NCI-H510A (cell line): ENCODE measurements at places on chromosomes 3 and 15.

DNA sequence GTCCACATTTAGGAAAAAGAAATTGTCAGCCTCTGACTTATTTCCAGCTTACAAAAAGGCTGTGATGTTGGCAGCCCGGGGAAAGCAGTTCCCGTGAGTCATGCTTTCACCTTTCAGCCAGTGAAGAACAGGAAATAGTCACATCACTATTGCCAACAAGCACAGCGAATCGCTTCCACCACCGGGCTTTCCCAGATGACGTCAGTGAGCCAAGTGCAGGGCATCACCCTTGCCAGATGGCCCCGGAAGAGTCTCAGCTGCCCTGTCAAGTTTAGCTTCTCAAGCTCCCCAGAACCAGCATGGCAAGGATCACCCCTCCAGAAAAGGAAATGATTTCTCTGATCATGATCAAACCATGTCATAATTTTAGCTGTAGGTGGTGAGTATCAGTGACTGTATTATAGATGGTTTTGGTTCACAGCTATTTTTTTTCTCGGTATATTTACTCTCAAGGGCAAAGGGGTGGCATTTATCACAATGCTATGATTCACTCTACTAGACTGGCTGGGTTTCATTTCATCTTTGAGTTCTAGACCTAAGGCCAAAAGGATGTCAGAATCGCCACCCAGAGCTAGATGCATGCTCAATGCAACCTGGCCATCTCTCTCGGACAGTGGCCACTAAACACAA lies 32.9 kb downstream of the B3GNT5 start:
- DNase-seq, result peak; percentile 84

DNA sequence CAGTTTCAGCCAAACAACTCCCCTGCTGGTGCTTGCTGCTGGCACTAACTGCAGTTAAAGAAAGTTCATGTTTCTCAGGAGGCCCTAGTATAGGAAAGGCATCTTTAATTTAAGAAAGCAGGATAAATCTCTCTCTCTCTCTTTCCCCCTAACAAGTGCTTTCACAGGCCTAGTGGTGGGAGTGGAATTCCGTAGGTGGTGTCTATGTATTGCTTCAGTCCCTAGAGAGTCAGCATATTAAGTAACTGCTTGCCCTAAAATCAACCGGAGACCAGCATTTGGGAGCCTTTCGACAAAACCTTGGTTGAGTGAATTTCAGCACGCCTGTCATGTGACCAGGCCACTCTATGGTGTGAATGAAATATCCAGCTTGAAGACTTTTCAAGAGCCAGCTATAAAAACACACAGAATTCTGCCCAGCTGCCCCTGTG lies 169.2 kb upstream of the TGFBR2 start:
- no peak for DNase-seq

- DNase-seq, result no peak
Measured at GRCh38 chr15:40032125-40032839, 6.7 kb downstream of the SRP14 start.

GRCh38 chr15:60581485-60581884 lies 102.5 kb upstream of the ICE2 start:
- no peak for DNase-seq

DNA sequence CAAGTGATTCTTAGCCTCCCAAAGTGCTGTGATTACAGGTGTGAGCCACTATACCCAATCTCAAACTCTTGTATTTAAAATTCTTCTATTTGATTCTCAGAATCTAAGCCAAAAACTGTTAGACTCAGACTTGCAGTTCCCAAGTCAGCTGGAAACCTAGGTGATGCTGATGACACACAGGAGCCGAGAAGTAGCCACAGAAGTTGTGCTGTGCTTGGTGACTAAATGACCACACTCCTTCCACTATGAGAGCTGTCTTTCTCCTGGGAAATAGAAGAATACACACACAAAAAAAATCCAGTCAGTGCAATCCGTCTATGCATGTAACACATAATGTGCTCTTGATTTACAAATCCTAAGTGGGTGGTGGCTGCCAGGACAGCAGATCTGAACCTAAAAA lies 33.9 kb downstream of the ILDR1 start:
- DNase-seq, result no peak

- no peak for DNase-seq
Measured at GRCh38 chr15:77860071-77860691, 217.3 kb downstream of the TBC1D2B start.

DNA sequence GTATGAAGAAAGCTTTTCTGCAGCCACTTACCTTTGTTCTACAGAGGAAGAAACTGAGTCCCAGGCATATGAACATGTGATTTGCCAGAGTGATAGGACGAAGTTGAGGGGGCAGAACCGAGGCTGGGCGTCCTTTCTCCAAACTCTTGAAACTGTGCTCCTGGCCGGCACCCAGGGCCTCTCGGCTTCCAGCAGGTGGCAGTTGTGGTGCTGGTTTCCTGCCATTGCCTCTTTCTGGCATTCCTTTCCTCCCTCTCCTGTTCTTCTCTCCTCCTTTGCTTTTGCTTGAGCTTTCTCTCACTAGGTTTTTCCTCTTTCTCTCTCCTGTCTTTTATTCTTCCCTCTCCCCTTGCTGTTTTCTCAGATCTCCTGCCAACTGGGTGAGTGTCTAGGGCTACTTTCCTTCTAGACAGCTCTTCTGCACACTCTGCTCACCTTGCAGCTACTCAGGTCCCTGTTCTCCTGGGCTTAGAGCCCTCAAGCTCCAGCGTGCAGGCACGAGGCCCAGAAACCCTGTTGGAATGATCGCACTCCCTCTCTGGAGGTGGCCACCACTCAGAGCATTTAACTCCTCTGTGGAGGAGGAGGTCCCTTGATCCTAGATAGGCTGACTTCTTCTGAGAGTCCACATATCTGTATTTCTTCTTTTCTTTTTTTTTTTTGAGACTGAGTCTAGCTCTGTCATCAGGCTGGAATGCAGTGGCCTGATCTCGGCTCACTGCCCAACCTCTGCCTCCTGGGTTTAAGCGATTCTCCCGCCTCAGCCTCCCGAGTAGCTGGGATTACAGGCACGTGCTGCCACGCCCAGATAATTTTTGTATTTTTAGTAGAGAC lies 26.2 kb downstream of the TRAK1 start:
- DNase-seq, result no peak

- DNase-seq, result no peak
Measured at GRCh38 chr3:35257641-35258040, 381.7 kb upstream of the ARPP21 start.

GRCh38 chr3:135927155-135927554 lies 38.4 kb upstream of the PPP2R3A start:
- DNase-seq, result no peak

DNA sequence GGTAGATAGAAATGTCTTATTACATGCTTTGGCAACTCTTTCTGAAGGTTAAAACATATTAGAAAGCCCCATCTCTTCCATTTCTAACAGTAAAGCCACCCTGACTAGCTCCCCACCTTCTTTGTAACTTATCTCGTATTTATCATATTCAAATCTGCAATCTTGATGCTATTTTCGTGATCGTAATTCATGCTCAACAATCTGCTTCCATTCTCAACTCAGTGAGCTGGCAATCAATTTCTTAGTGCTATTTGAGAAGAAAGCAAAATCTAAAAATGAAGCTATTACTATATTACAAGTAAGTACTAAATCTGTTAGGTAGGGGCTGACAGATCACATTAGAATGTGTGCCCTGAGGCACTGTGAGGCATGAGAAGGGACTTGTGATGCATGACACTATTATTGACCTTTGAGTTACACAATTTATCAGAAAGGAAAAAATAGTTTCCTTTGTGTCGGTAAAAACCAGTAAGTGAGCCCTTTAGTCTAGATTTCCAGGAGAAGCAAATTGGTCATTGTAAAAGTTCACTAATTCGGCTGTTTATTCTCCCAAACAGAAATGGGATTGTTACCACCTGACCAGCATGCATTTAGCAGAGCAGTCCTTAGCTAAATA lies 379.7 kb upstream of the CNTN6 start:
- no peak for DNase-seq

- no peak for DNase-seq
Measured at GRCh38 chr3:10380906-10381305, 60.0 kb upstream of the SEC13 start.

DNA sequence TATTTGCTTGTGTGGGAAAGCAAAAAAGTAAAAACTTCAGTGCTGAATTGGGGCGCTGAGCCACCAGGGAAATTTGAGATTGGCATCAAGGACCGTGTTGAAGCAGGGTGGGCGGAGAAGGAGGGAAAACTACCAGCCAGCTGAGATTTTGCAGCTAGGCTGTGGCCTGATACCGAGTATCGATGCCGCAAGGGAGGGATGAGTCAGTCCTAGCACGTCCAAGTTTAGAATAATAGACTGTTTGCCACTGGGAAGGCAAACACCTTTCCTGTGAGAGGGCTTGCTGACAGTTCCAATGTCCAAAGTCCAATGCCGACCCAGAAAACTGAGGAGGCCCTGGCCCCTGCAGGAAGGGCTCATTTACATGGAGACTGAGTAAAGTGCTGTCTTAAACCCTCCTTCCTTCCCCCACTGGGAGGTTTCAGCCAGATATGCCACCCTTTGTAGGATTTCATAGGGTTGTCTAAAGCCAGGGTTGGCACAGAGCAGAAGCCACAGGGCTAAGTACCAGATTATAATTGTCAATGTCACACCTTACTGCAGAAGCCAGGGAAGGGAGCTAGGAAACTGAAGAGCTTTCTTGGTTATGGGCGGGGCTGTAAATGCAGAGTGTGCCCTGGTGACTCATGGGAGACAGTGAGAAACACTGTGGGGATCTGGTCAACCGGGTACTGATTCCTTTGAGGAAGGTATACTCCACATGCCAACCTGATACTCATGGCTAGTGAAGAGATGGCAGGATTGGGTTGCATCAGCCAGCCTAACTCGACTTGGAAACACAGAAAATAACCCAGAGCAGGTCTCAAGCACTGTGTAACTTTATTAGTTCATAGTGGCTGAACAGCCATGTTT lies 28.4 kb upstream of the PIK3CB start:
- no peak for DNase-seq

DNA sequence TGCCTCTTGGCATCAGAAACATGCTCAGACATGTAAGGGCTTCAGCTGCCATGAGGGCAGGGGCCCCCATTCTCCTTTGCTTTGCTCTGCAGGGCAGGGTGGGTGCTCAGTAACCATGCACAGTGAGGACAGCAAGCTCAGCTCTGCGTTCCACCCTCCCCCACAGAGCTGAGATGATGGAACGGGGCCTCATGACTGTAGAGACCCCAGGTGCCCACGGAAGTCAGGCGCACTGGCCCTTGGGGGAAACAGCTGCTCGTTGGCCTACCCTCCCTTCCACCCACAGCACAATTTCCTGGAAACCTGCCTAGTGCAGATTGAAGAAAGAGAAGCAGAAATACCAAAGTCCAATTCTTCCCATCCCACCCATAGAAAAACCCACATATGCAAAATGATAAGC lies 10.5 kb downstream of the CTXND1 start:
- DNase-seq, result no peak
